ENCODE measurements at places on chromosomes 7 and 10.

DNA sequence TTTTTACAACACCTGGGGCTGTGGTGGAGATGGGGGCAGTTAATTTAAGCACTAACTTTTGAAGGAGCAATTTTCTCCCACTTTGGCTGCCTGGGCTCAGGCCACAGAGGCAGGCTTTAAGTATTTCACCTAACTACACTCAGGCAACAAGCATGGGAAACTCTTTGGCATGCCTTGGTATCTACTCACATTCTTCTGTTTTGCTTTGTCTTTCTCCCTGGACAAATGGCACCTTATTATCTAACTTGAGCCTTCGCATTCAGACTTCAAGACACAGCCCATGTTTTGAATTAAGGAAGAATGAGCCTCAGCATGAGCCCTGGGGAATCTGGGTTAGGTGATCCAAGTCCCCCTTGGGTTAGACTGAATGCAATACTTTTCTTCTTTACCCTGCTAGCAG lies 31.8 kb upstream of the BMPER start:
- DNase-seq: no peak

- DNase-seq: no peak
Observed at GRCh38 chr10:84077768-84078167, 61.5 kb upstream of the GHITM start.

DNA sequence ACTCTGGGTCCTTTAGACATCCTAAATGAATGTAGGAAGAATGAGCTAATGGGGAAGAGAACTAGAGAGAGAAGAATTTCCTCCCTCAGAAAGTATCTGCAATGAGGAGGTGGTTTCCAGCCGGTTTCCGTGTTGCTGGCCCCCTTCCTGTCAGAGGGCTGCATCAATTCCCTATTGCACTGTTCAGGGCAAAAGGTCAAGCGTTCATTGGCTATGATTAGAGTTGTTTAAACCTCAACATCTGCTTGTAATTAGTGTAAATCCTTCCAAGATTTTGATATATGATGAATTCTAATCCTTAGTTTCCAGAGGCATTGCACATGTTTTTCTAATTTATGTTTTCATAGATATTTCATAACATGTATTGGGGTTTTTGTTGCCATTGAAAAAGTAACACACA lies 107.3 kb upstream of the SGCE start:
- no peak for DNase-seq

- no peak for DNase-seq
Observed at GRCh38 chr10:15374156-15374555, 3.1 kb upstream of the FAM171A1 start.

GRCh38 chr7:44398953-44399574 lies 73.7 kb upstream of the CAMK2B start:
- DNase-seq: no peak

DNA sequence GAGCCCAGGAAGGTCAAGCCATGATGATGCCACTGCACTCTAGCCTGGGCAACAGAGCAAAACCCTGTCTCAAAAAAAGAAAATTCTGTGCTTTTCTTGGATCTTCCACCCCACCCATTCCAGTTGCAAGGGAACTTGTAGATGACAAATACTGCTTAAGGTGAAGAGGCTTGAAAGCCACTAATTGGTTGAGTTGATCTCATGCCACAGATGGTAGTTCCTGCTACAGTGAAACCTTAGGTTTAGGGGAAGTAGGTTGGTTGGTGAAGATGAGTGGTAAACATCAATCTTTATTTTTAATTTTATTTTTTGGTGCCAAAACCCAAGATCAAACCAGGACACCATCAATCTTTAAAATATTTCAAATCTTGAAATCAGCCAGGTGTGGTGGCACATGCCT lies 2.9 kb upstream of the GDI2 start:
- no peak for DNase-seq

- DNase-seq: no peak
Observed at GRCh38 chr10:69846293-69846921, 44.7 kb downstream of the COL13A1 start.

DNA sequence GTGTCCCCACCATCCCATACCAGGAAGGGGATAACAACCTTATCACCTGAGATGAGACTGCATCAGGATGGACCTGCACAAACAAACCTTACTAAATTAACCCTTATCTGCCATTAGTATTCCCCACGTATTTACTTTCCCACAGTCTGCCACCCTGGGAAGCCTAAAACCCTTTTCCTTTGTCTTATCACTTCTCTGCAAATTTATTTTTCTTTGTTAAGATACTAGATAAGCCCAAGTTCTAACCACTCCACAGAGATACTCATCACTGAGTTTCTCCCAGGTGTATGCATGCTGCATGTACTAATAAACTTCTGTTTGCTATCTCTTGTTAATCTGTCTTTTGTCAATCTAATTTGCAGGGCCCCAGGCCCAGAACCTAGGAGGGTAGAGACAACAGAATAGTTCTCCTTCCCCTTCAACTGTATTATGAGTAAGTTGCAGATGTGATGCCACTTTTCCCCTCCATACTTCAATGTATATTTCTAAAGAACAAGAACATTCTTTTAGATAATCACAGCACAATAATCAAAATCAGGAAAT lies 66.0 kb downstream of the ELMO1 start:
- DNase-seq: no peak

- DNase-seq: no peak
Observed at GRCh38 chr10:19310066-19310465, 261.5 kb downstream of the MALRD1 start.
